ENCODE measurements at places on chromosomes 6 and 20.

- DNase-seq: peak; percentile 50
These were observed 3.4 kb upstream of the PTK6 start for GRCh38 chr20:63540417-63541186.

GRCh38 chr20:1625083-1625690 lies 5.4 kb upstream of the SIRPB1 start:
- DNase-seq: no peak

DNA sequence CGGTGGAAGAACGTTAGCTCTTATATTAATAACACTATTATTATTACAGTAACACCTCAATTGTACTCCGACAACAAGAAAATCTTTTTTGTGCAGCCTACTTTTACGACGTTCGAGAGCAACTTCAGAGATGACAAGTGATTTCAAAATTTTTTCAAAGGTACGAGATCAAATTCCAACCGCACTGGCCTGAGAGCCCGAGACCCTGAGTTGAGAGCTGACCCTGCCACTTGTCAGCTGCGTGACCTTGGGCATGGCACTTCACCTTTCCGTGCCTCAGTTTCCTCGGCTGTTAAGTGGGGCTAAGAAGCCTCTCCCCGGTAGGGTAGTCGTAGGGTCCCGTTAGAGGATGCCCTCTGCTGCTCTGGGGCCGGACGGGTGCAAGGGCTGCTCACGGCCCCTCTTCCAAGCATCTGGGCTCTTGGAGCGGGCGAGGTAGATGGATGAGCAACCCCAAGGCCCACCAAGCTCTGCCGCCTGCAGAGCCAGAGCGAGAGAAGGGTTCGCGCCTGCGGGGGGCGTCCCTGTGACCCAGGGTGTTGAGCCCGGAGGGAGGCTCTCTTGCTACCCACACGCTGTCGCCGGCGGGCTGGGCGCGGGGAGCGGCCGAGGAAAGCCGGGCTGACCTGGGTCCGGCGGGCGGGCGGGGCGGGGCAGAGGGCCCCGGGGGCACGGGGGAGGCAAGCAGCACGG lies 510 bp downstream of the NDRG3 start:
- DNase-seq: peak; percentile 38

GRCh38 chr6:45423111-45423823 lies 45.5 kb upstream of the SUPT3H start:
- peak; percentile 15 for DNase-seq

DNA sequence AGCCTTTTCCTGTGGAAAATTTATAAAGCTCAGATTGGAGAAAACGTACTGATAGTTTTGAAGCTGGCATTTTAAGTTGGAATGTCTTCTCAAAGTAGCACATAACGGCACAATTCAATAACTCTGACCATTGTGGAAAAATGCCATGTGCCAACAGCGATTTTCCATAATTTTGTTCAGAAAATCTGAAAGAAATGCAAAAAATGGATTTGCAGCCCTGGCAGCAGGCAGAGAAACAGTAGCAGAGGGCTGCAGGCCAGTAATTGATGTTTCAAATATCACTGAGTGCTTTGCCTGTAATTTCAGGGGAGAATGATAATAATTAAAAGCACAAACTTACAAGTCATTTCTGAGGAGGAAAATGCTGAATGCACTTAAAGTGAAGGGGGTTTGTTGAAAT lies 507.4 kb downstream of the MAFB start:
- no peak for DNase-seq

DNA sequence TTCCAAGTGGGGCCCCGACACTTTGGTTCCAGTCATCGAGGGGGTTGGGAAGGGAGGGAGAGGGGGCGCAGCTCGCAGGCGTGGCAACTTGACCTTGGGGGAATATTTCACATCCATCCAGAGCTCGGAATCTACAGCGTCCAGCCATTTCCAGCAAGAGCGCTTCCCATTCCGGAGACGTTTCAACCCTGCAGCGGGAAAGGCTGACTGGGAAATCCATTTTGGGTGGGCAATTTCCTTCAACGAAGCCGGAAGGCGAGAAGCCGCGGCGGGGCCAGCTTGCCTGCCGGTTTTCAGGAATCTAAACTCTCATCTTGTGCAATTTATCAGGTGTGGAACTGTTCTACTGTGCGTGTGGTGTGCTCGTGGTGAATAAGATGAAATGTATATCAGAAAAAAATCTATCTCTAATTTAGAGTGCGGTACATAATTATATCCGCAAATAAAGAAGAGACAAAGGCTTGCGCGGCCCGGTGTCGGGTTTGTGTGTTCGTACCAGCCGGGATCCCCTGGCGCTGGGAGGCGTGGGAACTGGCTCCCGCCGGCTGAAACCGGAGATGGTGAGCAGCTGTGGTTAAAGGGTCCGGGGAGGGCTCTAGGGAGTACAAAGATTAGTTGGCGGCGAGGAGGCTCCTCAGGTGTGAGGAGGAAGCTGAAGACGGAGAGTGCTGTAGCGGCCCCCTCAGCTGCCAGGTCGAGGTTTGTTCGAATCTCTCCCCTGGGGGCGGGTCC lies 4.8 kb downstream of the SLC32A1 start:
- no peak for DNase-seq
